ENCODE measurements at places on chromosomes 16 and 17. TPM values are rescaled to one million over a fixed set of nuclear protein-coding genes. Genes with fewer than 3 reads are reported as not detected.
A peak's percentile ranks its signal among the peaks of the same experiment; 100 is the strongest.

The PYCARD gene
- 10.3 TPM for total RNA-seq

The FBRS gene
- 97.5 TPM for total RNA-seq

The KRT15 gene
- total RNA-seq, result not detected

The PHF23 gene
- total RNA-seq, result 36.5 TPM

DNA sequence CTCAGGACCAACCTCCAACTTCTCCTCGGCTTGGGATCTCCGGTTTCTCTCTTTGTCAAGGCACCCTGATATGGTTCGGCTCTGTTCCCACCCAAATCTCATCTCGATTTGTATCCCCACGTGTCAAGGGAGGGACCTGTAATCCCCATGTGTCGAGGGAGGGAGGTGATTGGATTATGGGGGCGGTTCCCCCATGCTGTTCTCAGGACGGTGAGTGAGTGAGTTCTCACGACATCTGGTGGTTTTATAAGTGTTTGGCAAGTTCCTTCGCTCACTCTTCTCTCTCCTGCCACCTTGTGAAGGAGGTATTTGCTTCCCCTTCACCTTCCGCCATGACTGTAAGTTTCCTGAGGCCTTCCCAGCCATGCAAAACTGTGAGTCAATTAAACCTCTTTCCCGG is 117.9 kb downstream of the SEC14L1 start:
- DNase-seq, result no peak

DNA sequence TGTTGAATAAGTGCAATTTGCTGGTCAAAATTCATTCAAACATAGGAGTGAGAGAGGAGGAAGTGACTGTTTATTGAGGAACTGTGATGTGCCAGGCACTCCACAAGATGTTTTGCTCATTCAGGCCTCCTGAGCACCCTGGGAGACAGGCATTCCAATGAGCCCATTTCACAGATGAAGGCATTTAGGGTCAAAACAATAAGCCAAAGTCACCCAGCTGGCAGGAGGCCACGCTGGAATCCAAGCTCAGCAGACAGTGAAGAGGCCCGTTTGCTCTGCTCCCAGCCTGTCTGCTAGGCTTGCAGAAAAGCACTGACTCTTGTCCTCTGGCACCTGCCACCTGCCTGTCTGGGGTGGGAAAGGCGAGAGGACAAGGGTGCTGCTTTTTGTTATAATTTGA is 10.1 kb upstream of the SLC25A39 start:
- peak; percentile 59 for DNase-seq

- no peak for DNase-seq
These were observed 292.5 kb downstream of the RBFOX1 start for GRCh38 chr16:7624871-7625766.

DNA sequence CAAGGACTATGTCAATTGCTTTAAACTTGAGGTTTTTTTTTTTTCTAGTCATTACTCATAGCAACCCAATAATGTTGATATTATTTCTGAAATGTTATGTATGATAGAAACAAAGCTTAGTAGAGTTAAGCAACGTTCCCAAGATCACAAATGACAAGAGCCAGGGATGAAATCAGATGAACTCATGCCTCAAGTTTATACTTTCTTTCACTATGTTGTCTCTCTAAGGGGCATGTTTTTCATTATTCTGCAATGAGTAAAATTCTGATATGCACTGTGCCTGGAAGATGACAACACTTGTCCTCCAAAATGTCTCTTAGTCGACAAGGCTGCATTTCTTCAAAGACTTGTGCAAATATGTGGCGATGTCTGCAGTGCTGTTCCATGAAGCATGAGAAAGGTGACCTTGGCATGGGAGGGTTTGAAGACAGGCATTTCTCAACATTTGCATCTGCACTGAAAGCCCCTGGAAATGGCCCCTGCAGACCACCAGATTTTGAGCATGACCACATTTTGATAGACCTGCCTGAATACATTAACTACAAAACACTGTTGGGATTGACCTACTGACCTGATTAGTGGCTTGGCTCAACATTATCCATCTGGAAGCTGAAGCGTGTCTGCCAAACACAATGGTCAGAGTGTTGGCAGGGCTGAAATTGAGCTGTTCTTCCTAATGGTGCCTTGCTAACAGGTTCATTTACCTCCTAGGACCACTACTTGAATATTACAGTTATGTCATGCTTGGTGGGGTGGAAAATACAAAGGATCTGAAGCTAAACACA is 1027.5 kb downstream of the CDH11 start:
- DNase-seq, result no peak

DNA sequence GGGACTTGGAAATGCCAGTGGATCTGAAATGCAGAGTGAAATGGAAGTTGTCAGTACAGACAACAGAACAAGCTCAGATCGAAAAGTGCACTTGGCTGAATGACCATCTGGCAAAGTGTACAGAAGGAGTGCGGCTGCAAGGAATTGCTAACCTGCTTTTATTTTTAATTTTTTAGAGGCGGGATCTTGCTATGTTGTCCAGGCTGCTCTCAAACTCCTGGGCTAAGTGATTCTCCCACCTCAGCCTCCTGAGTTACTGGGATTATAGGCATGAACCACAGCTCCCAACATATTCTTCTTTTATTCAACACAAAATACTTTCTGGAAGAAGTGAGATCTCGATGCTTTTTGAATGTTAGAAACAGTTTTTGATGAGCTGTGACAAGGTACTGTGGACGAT is 3.6 kb downstream of the LRRC59 start:
- DNase-seq, result no peak

- DNase-seq, result no peak
These were observed 9.9 kb downstream of the ACSM3 start for GRCh38 chr16:20773679-20774078.

- DNase-seq, result no peak
These were observed 4.7 kb downstream of the C1QTNF1 start for GRCh38 chr17:79028496-79029326.

The DNASE1L2 gene
- 9.8 TPM for total RNA-seq

GRCh38 chr17:52636443-52636842 is 477.9 kb upstream of the CA10 start:
- DNase-seq, result no peak

- no peak for DNase-seq
These were observed 1.2 kb downstream of the NEUROD2 start for GRCh38 chr17:39606434-39607056.

- DNase-seq, result no peak
These were observed 150.6 kb downstream of the RPTOR start for GRCh38 chr17:80694992-80695912.

The IGSF6 gene
- total RNA-seq, result 0.22 TPM

DNA sequence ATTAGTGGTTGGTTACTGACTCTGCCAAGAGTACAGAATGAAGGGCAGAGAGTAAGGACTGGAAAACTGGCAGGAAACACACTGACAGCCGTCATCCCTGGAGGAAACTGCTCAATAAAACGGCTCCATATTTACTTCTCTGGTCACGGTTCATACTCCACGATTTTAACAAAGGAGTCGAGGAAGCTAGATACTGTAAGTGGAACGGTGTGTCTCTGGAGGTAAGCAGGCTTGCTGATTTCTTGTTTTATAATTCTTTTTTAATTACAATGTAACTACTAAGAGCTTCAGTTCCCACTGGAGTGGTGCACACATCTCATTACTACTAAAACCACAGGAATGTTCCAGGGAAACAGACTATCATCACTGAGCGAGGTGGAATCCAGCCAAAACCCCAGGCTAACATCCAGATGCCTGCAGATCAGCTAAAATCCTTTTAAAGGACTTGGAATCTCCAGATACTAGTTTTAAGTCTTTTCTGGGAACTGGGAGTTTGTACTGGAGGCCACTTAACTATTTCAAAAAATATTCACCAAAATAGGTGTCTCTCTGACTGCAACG is 17.8 kb downstream of the SERPINF1 start:
- no peak for DNase-seq

DNA sequence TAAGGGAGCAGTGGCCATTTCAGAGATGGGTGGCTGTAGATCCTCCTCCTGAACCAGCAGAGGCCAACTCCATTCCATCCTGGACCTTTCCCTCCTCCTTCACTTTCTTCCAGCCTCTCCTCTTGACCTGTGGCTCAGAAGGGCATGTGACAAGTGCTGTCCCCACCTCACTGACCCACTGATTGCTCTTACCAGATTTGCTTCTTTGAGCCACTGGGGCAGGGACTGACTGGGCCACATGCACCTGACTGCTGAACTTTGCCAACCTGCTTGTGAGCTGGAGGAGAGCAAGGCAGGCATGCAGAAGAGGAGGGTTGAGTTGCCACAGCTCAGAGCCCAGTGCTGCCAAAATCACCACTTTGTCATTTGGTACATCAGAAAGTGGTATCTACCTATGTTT is 68.3 kb downstream of the MSI2 start:
- DNase-seq, result no peak

- DNase-seq, result no peak
These were observed 30.3 kb downstream of the MPRIP start for GRCh38 chr17:17072546-17072945.

- DNase-seq, result no peak
These were observed 29.7 kb downstream of the CDK5R1 start for GRCh38 chr17:32516450-32516849.

DNA sequence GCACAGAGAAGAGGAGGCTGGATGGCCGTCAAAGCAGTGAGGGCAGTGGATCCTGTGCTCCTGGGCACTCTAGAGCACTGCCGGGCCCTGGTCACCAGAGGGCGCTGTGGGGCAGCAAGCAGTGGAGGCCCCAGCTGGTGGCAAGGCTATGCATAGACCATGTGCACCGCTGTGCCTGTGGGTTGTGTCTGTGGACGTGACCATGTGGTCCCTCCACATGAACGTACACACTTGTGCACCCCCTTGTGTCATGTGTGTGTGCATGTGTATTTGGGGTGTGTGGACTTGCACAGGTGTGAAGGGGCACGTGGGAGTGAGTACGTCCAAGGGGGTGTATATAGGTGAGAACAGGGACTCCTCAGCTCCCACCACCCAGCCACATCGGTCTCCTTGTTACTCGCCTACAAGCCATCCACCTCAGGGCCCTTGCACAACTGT is 4.4 kb upstream of the MAP2K3 start:
- DNase-seq, result peak; percentile 91

The LCAT gene
- total RNA-seq, result 9.8 TPM

The RHBDL1 gene
- total RNA-seq, result 3.6 TPM

DNA sequence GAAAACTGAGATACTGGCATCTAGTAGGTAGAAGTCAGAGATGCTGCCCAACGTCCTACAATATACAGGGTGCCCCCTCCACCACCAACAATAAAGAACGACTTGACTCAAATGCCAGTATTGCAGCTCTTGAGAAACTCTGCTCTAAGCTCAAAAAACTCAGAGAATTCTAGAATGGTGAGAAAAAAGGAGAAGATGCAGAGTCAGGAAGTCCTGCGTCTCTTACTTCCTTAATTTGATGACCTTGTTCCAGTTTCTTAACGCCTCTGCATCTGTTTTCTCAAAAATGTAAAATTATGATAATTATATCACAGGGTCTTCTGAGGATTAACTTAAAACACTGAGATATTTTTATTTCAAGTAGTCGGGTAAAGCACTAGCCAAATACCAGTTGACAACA is 1.7 kb upstream of the HSBP1 start:
- DNase-seq, result peak; percentile 33

DNA sequence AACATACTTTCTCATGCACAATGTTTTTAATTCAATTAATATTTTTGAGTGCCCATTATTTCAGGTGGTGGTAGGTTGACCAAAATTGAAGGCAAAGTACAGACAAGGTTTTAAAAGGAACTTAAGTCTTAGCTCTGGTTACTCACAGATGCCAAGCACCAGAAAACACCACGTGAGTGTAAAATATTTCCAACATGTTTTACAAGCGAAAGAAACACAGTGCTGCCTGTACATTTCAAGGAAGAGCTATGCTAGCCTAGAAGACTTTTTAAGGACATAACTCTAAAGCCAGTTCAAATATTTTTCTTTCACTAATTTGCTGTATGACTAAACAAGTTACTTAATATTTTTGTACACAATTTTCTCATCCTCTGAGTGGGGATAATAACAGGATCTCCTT is 736.4 kb upstream of the GOT2 start:
- no peak for DNase-seq

The TMC5 gene
- total RNA-seq, result 0.18 TPM

DNA sequence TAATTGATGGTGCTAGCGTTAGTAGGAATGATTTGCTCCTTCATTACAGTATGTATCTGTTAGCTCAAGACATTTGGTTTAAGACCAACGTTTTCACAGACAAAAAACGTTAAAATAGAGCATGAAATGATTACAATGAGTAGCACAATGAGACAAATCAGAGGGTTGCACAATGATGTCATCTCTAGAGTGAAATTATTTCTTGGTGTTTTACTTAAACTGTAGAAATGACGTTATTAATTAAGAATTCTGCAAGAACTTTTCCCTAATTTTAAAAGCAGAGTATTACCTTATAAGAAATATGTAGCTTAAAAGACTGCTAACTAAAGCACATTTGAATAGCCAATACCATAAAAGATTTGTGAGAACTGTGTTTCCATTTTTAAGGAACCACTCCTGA is 373.4 kb upstream of the KIF2B start:
- no peak for DNase-seq

GRCh38 chr16:84408856-84409255 is 40.5 kb downstream of the ATP2C2 start:
- no peak for DNase-seq

The STX1B gene
- total RNA-seq, result 2.1 TPM

- peak; percentile 90 for DNase-seq
These were observed 23.0 kb upstream of the EIF1 start for GRCh38 chr17:41665566-41666236.

The OTOA gene
- 0.09 TPM for total RNA-seq

GRCh38 chr16:31344712-31345111 is 10.3 kb upstream of the ITGAX start:
- no peak for DNase-seq

- DNase-seq, result no peak
These were observed 258.2 kb downstream of the XYLT1 start for GRCh38 chr16:17212606-17213005.

The KCNH4 gene
- not detected for total RNA-seq

DNA sequence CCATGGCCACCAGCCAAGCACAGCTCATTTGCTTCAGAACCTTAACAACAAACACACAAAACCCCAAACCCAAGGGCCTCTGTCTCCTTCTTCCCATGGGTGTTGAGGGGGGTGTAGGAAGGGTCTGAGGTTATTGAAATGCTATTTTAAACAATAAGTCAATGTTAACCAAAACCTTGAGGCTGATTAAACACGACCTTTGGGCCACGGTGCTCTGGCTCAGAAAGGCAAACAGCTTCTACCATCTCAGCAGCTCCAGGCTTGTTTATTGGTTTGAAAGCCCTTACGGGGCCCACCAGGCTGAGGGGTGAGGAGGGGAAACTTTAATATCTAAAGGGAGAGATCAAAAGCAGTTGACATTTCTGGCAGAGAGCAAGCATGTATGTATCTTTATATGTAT is 185.7 kb upstream of the IRX6 start:
- no peak for DNase-seq

DNA sequence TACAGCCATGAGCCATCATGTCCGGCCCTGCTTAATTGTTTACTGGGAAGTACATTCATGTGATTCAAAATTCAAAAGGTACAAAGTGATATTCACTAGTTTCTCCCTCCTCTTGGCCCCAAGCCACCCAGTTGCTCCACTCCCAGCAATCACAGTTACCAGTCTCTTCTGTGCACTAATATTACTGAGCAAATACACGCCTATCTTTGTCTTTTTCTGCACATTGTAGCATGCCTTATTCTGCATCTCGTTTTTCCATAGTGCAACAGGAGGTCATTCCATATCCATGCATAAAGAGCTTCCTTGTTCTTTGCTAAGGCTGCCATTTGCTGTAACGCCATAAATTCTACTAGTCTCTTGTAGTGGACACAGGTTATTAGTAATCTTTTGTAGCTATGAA is 2.2 kb upstream of the ALOX15 start:
- no peak for DNase-seq

- DNase-seq, result no peak
These were observed 1327.3 kb upstream of the GOT2 start for GRCh38 chr16:60061396-60061795.

All from OCI-LY7 (cell line).